ENCODE measurements at places on chromosomes 1 and 21.
A peak's percentile ranks its signal among the peaks of the same experiment; 100 is the strongest.

GRCh38 chr1:4710592-4711415, 56.4 kb downstream of the AJAP1 start:
- no peak for DNase-seq

DNA sequence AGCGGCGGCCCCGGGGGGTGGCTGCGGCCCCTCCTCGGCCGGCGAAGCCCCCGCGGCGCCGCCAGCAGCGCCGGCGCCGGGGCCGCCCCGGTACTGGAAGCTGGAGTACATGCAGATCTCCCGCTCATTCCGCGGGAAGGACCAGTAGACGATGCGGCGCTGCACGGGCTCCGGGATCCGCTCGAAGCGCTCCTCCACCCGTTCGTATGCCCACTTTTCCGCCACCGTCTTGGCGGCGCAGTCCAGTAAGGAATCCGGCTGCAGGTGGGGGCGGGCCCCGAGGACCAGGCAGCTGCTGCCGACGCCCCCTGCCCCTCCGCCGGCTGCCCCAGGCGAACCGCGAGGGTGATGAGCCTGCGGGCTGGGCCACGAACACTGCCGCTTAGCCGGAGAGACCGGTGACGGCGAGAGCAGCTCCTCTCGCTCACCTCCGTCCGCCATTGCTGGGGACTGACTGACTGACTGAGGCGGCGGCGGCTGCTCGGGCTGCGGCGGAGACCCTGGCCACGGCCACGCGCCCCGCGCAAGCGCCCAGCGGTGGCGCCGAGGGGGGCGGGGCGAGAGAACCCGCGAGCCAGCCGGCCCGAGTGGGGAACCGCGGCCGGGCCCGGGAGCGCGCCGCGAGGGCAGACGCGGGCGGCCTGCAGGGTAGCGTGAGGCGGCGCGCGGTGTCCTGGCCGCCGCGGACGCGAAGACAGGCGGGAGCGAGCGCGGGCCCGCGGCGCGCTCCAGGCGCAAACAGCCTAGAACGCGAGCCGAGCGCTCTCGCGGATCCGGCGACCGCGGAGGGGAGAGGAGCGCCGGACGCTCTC, at the start of gene ZSWIM5:
TSS of gene ZSWIM5 (minus strand) at position 696 of the 812 bp plus-strand sequence. CDS start at position 441, 255 bp downstream.
- peak; percentile 43 for DNase-seq

GRCh38 chr1:169508432-169509338, 22.9 kb upstream of the SLC19A2 start:
- DNase-seq, result no peak

DNA sequence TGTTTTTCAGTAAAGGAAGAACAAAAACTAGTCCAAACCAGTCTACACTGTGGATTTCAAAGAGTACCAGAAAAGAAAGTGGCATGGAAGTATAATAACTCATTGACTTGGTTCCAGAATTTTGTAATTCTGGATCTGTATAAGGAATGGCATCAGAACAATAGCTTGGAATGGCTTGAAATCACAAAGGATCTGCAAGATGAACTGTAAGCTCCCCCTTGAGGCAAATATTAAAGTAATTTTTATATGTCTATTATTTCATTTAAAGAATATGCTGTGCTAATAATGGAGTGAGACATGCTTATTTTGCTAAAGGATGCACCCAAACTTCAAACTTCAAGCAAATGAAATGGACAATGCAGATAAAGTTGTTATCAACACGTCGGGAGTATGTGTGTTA, 21.3 kb downstream of the CHODL start:
- DNase-seq, result no peak

DNA sequence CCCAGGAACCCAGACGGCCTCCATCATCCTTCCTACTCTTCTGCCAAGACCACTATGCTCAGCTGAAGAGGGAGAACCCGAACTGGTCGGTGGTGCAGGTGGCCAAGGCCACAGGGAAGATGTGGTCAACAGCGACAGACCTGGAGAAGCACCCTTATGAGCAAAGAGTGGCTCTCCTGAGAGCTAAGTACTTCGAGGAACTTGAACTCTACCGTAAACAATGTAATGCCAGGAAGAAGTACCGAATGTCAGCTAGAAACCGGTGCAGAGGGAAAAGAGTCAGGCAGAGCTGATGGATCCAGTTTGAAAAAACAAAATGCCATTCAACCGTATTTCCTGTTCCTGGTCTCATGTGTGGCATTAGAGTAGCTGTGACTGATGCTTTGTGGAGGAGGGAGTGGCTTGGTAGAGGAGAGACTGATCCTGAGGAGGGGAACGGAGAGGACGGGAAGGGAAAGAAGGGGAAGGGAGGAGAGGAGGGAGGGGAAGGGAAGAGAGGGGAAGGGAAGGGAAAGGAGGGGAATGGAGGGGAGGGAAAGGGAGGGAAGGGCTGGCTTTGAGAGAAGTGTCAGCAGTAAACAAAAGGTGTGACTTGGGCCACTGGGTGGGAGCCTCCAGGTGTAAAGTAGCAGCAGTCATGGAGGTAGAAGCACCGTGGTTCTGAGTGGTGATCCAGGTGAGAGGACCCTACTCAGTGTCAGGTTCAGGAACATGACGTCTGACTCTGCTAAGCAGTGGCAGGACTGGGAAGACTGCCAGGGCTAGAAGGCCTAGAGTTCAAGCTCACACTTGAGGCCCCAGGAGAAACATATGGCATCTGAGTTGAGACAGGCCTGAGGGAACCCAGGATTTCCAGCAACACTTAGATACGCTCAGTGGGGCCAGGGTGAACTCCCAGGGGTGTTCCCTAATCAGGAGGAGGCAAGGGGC, 846 bp downstream of the HMGB4 start:
- no peak for DNase-seq

DNA sequence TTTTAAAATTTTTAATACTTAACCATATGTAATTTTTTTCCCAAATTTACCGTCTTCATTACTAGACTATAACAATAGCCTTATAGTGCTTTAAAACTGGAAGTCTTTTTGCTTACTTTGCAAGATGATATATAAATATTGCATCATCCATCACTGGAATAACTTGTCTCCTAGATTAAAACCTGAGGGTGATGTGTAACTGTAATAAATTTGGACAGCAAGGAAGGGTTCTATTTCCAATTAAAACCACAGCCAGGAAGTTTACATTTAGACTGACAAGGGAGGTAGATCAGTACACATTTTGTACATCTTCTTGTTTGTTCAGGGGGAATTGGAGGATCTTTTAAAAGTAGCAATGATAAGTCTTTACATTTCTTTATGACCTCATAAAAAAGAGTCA, 21.9 kb downstream of the NTNG1 start:
- DNase-seq, result no peak

GRCh38 chr1:37051346-37051745, 17.0 kb upstream of the GRIK3 start:
- DNase-seq, result no peak

- DNase-seq, result no peak
Measured at GRCh38 chr1:152244576-152245273, 20.7 kb upstream of the HRNR start.

- no peak for DNase-seq
Measured at GRCh38 chr1:231414260-231415016, 7.6 kb downstream of the EGLN1 start.

Measured in mesothelial cell of epicardium (in vitro differentiated cells).